ENCODE measurements at places on chromosomes 12 and 14.

- DNase-seq, result no peak
Observed at GRCh38 chr14:101737414-101738339, 23.8 kb upstream of the PPP2R5C start.

- DNase-seq, result peak; percentile 42
Observed at GRCh38 chr14:94051115-94051514, 25.0 kb downstream of the OTUB2 start.

DNA sequence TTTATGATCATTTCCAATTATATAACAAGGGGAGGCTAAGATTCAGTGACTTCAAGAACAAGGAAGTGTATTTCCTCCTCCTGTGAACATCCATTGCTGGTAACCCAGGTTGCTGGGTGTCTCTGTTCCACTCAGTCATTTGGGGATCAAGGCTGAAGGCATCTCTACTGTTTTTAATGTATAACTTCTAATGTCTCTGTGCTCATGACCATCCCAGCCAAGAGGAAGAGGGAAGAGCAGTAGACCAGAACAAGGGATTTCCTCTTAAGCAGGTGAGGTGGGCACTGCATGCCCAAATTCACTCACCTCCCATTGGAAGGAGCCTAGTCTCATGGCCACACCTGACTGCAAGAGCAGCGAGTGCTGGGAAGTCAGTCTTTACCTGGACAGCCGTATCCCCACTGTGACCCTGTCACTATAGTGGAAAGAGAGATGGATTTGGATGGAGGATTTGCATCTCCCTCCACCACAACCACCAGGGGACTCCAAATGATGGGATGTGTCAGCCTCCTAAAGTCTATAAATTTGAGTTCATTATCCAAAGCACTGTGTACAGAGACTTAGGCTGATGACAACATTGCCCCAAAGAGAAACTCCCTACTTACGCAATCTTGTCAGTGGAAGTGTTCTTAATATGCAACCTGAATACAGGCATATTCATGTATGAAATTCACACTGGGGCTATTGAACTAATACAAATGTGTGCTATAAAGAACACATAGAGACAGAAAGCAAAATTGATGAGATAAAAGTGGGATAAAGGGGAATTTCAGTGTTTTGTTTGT lies 368.7 kb downstream of the TMEM132D start:
- no peak for DNase-seq

GRCh38 chr12:19507823-19508222 lies 68.5 kb downstream of the AEBP2 start:
- no peak for DNase-seq

All from iris pigment epithelial cell (primary cell).